Stimulated activated CD8-positive, alpha-beta memory T cell treated with anti-CD3 and anti-CD28 coated beads, Interleukin-2, amount 100 ng/mL, for 1 hour (primary cell): ENCODE measurements at places on chromosomes 6 and 20.

GRCh38 chr20:48406912-48407340 lies 420.9 kb downstream of the PREX1 start:
- DNase-seq: no peak

GRCh38 chr6:42960243-42961019 lies at the start of gene GNMT:
Gene GNMT, plus strand, starts transcription at chr6:42960754. Its CDS starts 14 bp downstream, at chr6:42960768.
- DNase-seq: no peak

DNA sequence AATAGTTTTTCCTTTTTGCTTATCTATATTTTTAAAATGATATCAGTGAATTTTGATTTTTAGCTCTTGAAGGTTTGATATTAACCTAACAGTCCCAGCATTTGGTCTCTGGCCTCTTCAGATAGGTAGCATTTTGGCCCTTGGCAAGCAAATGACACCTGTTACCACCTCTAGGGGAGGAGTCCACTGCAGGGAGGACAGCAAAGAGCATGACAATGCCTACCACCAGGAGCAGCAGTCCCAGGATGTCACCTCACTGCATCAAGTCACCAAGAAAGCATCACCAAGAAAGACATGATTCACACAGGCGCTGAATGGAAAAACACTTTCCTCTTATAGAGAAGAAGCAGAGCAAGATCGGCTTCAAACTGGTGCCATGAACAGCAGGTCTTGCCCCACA lies 224.3 kb downstream of the UBE3D start:
- no peak for DNase-seq

GRCh38 chr6:25689966-25690365 lies 38.0 kb downstream of the SCGN start:
- DNase-seq: no peak

DNA sequence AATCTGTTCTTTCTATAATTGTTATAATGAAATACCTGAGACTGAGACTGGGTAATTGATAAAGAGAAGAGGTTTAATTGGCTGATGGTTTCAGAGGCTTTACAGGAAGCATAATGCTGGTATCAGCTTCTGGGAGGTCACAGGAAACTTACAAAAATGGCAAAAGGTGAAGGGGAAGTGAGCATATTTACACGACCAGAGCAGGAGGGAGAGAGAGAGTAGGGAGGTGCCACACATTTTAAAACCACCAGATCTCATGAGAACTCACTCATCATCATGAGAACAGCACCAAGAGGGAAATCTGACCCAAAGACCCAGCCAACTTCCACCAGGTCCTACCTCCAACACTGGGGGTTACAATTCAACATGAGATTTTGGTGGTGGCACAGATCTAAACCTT lies 2.6 kb upstream of the SIRPB1 start:
- no peak for DNase-seq

GRCh38 chr6:85684133-85684808 lies 41.6 kb upstream of the SYNCRIP start:
- DNase-seq: no peak

DNA sequence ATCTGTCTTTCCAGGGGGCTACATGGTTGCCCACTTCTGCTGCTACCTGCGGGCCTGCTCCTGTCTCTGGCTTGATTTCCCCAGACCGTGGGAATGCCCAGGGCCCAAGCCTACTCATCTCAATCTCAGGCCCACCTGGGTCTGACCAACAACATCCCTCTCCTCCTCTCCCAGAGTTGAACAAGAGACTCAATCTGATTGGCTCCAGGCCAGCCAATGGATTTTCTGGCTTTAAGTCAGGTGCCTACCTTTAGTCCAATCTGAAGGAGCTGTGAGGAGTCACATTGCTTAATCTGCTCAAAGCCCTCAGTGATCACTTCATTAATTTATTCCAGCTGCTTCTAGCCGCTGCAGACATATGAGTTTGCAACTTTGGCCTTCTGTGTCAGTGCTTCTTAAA lies 162.4 kb upstream of the KCNG1 start:
- no peak for DNase-seq

DNA sequence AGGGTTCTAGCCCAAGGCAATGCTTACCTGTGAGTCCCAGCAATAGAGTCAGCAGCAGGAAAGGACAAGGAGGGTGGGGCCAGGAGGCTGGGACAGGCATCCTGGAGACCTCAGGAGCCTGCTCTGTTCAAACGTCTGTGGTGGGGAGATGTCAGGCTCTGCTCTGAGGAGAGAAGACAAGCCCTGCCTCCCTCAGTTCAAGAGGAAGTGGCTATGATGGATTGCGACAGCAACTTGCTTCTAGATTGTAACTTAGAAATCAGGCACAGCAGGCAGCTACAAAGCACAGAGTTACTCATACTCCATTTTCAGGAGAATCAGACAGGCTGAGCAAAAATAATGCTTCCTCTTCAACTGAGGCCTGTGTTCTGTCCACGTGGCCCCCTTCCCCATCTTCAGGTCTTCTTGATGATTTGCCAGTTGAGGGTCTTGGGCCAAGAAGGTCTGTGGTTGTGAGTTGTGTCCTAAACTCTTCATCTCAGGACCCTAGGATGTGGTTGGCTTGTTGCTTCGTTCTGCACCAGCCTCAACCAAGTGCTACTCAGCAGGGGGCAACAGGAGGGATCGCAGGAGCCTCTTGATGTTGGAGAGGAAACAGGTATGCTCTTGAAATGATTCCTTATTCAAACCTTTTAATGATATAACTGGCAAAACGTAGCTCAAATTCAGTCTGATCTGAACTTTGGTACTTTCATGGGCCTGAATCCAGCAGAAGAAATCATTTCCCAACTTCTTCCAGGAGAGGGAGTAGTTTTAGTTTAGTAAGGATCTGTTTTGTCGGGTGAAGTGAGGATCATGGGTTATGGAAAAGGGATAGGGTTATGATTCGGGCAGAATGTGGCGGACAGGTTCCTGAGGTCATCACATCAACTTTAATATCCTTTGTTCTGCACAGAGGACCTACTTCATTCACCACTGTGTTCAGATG lies 31.0 kb downstream of the SIRPB1 start:
- no peak for DNase-seq

- no peak for DNase-seq
Observed at GRCh38 chr6:159252955-159253508, 83.8 kb downstream of the FNDC1 start.

- DNase-seq: no peak
Observed at GRCh38 chr6:43142101-43142500, 29.0 kb upstream of the SRF start.

GRCh38 chr6:109791301-109791700 lies 100.2 kb downstream of the FIG4 start:
- no peak for DNase-seq

DNA sequence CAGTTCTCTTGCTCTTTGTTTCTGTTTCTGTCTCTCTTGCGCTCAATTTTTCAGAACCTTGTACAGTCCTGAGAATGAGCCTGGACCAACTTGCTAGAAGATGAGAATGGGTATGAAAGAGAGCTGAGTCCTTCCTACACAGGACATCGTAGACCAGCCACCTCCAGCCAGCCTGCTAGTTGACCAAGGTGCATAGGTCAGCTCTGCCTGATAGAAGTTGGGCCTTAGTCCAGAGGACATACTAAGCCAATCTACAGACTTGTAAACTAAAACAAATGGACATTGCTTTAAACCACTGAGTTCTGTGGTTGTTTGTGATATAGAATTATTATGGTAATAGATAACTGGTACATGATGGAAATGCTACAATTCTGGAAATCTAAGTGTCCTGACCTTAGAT lies 236.4 kb upstream of the ZFP64 start:
- no peak for DNase-seq

- DNase-seq: no peak
Observed at GRCh38 chr20:61569825-61570224, 317.8 kb downstream of the CDH4 start.

DNA sequence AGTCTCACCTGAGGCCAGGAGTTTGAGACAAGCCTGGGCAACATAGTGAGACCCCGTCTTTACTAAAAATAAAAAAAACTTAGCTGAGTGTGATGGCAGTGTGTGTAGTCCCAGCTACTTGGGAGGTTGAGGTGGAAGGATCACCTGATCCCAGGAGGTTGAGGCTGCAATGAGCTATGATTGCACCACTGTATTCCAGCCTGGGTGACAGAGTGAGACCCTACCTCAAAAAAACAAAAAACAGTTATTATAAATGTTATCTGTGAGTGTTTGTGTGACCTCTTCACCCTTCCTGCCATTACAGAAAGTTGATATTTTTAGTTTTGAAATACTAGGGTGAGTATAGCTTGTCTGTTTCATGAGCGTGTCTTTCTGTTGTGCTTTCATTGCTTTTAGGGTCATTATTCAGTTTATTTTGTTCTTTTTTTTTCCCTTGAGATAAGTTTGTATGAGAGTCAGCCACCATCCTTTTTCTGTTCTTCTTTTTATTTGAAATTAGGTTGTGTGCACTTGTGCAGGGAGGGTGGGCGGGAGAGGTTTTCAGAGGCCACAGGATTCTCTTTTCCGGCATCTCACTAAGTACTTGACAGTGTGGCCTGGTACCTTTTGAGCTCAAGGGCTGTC lies 26.2 kb downstream of the CDYL start:
- DNase-seq: no peak

DNA sequence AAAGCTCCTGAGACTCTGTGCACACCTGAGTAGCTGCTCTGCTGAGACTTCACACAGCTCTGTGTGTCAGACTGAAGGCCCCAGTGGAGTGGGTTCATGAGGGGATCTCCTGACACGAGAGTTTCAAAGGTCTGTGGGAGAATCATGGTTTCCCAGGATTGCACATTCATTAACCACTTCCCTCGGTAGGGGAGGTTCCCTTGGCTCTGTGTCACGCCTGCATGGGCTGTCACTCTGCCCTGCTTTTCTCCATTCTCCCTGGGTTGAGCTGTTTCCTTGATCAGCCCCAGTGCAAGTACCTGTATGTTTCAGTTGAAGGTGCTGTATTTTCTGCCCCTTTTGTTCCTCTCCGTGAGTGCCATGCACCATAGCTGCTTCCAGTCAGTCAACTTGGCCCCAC lies 236.9 kb downstream of the EPM2A start:
- DNase-seq: no peak

- DNase-seq: no peak
Observed at GRCh38 chr6:20233007-20233730, 20.9 kb upstream of the MBOAT1 start.

DNA sequence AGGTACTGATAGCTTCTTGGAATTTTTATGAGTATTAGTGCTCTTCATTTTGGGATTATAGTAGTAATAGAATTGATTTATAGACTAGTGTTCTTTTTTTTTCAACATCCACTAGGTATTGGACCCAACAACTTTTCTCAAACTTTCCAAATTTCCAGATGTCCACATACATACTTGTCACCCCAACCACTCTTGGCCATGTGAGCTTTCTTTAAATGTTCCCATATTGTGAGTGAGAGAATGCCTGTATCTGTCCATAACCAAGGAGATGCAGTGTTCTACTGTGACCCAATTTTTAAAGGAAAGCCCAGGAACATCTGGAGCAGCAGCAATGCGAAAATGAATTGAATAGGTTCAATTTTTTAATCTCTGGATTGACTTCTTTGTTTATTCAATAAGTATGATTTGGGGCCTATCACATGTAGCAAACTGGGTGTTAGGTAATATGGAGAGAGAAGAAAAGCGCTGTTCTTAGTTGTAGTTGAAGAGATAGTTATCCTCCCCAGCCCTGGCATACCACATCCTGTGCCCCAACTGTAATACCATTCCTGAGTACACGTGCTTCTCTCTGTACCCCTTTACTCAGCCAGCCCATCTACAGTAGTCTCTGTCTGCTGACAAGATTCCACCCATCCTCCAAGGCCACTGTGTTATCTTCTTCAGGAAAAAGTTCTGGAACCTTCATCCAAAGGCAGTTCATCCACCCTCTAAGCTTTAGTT lies 116.8 kb upstream of the SUPT3H start:
- no peak for DNase-seq

- DNase-seq: no peak
Observed at GRCh38 chr6:68108233-68108835, 526.7 kb upstream of the ADGRB3 start.

GRCh38 chr20:44247586-44248409 lies 690 bp downstream of the GDAP1L1 start:
- no peak for DNase-seq

DNA sequence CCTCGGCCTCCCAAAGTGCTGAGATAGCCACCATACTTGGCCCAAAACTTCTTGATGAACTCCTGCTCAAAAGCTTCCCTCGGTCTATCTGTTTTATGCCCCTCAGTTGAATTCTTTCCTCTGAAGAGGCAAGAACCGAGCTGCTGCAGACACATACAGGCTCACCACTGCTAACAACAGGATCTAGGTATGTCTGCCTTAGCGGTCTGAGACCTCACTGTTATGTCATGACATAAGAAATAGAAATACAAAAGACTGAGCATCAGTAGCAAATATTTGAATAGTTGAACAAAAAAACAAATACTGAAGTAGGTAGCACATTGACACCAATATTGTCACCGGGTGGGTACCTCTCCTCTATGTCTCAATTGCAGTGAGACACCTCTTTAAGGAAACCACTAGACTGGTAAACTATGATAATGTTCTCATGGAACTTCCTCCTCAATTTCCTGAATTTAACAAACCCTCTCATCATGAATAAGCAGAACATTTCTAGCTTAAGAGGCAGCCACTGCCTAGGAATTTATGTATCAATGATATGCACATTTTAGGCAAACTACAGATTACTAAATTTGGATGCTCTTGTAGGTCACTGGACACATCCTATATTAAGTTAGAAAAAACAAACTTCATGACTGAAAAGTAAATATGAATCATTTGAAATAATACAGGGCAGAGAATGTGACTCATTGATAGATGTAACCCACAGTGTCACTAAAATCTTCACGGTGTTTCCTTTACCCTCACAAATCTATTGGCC lies 9.4 kb upstream of the STXBP5 start:
- DNase-seq: no peak

DNA sequence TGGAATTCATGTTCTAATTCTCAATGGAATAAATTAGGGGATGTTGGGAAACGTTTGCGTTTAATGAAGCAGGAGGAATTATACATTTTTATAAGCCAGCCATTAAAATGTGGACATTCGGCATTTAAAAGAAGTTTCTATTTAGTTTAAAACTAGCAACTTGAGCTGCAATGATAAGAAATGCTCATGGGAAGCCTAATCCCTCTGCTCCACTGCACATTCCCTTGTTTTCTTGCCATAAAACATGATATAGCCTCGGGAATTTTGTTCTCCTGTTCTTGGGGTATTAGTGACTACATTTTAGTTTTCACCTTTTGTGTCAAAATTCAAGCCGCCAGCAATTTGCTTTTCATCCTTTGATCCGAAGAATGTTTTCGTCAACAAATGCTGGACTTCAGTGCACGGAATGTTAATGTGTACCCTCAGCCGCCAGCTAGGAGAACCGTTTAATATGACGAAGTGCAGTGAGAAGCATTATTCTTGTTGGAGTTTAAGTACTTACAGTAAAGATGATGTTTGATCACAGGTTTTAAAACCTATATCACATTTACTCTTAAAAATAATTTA lies 137.9 kb downstream of the HIVEP1 start:
- no peak for DNase-seq
